Stimulated activated CD4-positive, alpha-beta T cell treated with anti-CD3 and anti-CD28 coated beads, Interleukin-2, amount 100 ng/mL, for 48 hours (primary cell): ENCODE measurements at places on chromosomes 16 and 17.

DNA sequence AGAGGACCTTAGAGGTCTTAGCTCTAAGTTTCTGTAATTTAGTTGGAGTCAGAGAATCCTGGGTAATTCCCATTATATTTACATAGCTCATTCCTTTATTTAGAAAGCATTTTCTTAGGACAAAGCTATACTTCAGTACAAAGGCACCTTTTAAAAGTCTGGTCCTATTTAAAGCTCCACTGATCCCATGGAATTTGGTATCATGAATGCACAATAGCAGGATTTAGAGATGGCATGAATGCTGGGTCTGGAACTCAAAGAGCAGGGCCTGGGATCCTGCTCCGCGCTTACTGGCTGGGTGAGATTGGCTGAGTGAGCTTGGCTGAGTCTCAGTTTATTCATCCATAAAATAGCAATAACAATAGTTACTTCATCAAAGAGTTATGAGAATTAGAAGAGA is 4.8 kb downstream of the KRT23 start:
- DNase-seq = no peak

DNA sequence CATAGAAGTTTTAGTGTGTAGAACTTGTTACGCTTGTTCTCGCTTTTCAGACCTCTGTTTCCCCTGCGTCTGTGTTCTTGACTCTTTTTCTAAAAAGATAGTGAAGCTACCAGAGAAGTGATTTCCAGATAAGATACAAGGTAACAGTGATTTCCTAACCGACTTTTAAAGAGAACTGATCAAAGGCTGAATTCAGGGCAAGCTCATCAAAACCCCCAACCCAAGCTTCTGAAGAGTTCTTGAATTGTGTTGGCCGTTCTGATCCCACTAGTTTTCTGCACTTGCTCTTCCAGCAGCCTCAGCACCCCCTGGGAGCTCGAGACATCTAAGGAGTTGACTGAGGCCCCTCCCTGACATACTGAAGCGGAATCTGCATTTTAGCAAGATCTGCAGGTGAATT is 12.7 kb upstream of the NSMCE1 start:
- no peak for DNase-seq

- no peak for DNase-seq
Observed at GRCh38 chr16:66516509-66516807, 33.5 kb downstream of the TK2 start.

DNA sequence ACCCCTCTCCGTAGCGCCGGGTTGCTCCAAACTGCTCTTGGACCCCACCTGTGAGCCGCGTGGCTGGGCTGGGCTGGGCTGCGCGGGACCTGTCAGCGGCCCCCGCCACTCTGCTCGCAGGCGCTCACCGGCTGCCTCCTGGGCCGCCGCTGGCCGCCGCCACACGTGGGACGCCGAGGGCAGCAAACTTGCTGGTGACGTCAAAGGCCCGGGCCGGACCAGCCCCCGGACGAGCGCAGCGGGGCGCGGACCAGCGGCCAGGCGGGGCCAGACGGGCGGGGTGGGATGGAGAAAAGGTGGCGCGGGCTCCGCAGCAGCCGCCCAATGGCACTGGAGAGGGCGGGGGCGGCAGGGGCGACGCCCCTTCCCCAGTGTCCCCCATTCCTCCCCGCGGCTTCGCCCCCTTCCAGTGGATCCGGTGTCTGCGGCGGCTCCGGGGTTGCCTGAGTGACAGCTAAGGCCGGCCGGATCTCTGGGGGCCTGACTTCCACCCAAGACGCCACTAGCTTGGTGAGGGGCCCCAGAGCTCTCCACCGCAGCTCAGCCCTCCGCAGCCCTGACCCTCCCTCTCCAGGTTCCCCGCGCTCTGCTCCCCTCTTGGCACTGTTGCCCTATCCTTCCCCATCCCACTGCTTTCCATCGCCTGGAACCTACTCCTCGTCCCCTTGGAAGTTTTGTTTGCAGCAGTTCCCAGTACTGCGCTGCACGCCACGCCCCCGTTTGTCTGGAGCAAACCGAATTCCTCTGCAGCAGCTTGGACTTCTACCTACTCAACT is at the start of gene HS3ST3A1:
Gene HS3ST3A1, minus strand, starts transcription at position 154 of the 776 bp plus-strand sequence. CDS start 800 bp downstream, outside the sequence.
- DNase-seq = no peak

DNA sequence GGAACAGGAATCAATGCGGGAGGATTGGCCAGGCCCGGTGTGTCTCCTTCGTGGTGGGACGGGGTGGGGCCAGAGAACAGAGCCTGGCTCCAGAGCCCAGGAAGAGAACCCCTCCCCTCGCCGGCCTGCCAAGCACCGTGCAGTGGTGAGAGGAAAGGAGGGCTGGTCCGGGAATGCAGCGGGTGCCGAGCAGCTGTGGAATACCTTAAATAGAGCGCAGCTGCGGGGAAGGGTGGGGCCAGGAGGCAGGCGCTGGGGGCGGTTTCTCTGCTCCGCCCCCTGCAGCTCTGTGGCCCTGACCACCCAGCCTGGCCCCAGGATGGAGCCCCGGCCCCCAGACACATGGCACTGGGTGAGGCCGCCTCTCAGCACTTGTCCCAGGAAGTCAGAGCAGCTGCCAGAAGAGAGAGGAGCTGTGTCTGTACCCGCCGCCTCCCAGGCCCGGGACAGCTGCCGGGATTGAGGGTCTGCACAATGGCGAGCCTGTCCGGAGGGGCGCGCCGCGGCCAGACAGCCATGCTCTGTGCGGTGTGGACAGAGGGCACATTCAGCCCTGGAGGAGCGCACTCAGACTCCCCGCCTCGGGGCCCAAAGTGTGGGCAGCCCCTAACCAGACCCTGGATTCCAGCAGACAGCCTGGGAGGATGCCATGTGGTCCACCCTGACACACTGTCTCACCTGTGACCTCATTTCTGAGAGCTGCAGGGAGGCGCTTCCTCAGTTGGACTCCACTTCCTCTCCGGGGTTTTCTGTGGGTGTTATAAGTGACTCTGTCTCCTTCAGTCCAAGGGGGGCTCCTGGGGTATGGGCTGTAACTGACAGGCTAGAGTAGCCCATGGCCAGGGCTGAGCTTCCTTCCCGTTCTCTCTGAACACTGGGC is 268.8 kb downstream of the SEC14L1 start:
- no peak for DNase-seq

GRCh38 chr17:59400858-59401257 is 69.4 kb downstream of the YPEL2 start:
- no peak for DNase-seq

DNA sequence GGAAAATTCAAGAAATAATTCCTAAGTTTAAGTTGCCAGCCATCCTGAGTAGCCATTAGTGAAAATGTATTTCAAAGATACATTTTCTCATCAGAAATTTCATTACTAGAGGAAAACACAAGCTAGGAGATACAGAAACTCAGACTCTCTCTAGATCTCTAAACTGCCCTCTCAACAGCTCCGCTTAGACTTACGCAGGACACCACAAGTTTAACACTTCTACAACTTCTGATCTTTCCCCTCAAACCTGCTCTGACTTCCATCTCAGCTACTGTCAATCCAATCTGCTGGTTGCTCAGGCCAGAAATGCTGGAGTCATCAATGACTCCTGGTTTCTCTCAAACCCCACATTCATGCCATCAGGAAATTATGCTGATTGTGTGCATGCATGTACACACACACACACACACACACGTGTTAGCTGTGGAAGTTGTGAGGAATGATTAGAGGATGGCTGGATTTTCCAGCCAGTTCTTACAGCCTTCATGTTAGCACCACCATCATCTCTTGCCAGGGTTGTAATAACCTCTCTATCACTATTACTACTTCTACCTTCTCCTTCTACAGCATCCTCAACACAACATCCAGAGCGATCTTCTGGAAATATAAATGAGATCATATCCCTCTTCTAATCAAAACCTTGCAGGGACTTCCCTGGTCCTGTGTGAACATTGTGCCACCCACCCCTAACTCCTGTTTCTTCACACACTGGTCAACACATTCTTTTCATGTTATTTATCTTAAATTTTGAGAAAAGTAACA is 47.1 kb downstream of the COX10 start:
- DNase-seq = no peak
